ENCODE measurements at places on chromosomes 7 and 10. TPM values are rescaled to one million over a fixed set of nuclear protein-coding genes. Genes with fewer than 3 reads are reported as not detected.

- no peak for DNase-seq
Observed at GRCh38 chr10:123847686-123848432, 43.7 kb downstream of the CPXM2 start.

- DNase-seq, result peak; percentile 67
Observed at GRCh38 chr7:47818796-47819606, 129.3 kb downstream of the PKD1L1 start.

- DNase-seq, result no peak
Observed at GRCh38 chr7:65840446-65840845, 32.4 kb upstream of the VKORC1L1 start.

GRCh38 chr7:8175929-8176369 is 86.0 kb downstream of the ICA1 start:
- no peak for DNase-seq

DNA sequence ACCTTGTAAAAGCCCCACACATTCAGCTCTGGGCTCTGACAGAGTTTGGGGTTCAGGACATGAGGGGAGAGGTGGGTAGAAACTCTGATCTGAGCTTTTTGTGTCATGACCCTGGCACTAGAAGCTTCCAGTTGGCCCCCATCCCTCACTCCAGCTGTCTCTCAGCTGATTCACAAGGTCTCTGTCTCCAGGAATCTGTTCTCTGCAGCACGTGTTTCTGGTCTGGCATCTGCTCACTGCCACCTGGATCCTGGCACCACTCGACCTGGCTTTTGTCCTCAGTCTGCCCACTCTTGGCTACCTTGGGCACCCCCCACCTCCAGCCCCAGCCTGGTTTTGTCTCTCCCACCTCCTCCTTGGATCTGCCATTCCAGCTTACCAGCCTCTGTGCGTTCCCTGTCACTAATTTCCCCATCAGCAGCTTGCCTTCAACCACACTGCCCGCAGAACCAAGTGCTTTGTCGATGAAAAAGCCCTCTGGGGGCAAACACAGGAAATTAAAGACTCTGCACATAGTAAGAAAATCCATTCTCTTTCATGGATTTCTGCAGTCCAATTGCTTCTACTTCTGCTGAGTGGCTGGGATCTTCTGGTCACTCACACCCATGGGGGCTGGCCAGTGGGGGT is 18.3 kb upstream of the ADCYAP1R1 start:
- no peak for DNase-seq

- peak; percentile 25 for DNase-seq
Observed at GRCh38 chr7:47783456-47784223, 164.6 kb downstream of the PKD1L1 start.

- DNase-seq, result no peak
Observed at GRCh38 chr10:106652279-106652678, 512.2 kb downstream of the SORCS1 start.

- DNase-seq, result no peak
Observed at GRCh38 chr10:50470345-50470744, 153.4 kb downstream of the SGMS1 start.

- DNase-seq, result peak; percentile 65
Observed at GRCh38 chr7:131502810-131503508, 53.5 kb downstream of the PODXL start.

DNA sequence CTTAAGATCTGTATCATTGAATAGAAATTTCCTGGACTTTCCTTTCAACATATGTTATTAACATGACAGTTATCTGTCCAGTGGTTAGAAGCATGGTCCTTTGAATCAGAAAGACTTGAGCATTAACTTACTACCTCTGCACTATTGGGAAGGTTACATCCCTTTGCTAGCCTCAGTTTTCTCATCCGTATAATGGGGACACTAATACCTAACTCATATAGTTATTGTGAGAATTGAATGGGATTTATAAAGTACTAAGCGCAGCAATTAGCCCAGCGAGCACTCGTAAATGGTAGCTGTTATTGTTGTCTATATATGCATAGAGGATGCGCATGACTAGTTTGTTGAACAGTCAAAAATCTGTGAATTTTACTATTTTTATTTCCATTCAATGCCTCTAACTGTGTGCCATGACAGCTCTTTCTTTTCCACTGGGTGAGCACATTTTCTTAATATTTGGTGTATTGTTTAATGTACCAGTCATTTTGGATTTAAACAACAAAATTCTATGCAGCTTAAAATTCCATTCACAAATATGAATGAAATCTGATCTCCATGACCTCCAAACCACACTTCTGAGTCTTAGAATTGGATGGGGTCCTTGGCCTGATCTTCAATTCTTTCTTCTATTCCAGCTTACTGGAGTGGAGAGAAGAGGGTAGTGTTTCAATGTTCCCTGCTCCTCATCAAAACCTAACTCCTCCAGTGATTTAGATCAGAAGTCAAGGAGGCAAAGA is 65.0 kb downstream of the CACNB2 start:
- DNase-seq, result no peak

DNA sequence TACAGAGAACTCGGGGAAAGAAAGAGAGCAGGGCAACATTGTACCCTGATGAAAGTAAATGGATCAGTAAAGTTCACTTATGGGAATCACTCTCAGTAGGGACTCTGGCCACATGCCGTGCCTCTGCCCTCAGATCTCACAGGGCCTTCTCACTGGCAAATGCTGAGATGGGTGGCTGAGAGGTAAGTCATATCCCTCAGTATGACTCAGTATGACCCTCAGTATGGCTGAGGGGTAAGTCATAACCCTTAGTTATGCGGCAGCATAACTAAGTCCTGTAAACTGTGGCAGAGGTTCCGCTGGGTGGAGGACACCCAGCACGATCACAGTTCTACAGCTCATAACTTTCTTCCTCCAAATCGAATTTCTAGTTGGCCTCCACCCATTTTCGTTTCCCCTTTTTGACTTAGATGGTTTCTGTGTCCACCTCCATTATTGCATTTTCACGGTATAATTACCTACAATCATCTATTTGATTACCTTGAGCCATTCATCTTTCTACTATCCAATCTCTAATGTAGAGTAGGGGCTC is 26.5 kb upstream of the WNT16 start:
- DNase-seq, result no peak

DNA sequence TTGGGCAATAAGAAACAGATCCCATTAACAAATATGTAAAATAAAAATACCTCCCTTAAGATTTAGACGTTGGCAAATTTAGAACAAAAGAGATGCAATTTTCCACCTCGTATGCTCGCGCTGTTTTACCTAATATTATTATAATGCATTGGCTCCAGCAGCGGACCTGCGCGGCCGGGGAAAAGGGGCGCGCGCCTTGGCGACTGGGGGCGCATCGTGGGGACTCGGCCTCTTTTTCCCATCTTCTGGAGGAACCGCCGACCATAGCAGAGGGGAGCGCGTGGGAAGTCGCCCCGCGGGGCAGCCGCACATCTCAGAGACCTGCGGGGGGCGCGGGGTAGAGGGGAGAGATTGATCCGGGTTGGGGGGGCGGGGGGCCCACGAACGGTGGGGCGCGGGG is 139.4 kb upstream of the MKI67 start:
- DNase-seq, result no peak

- no peak for DNase-seq
Observed at GRCh38 chr7:26696978-26697377, 167.4 kb downstream of the SKAP2 start.

DNA sequence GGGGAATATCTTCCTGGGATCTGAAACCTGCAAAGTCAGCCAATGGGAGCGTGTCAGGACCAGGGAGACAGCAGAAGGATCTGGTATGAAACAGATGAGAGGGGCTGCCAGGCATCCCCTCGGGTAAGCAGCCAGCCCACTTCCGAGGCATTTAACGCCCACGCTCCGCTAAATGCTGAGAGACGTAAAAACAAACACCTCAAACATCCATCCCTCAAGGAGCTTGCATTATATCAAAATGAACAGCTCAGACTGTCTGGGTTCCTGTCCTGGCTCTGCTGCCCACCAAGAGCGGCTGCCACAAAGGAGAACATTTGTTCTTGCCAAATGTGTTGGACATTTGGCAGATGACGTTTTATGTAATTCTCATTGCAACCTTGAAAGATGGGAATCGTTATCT is 7.0 kb upstream of the SERPINE1 start:
- no peak for DNase-seq

DNA sequence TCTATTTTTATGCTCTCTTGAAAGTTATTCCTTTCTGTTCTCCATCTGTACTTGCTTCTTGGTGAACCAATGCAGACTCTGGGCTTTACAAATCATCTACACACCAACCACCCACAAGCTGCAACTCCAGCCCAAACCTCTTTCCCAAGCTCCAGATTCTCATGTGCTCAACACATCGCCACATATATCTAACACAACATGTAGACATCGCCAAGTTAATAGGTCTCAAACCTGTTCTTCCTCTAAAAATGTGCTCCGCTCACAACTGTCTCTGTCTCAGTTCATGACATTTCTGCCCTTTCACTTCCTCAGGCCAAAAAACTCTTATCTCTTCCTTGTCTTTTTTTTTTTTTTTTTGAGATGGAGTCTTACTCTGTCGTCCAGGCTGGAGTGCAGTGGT is 95.7 kb upstream of the EEPD1 start:
- DNase-seq, result no peak

GRCh38 chr7:139797607-139798006 is 19.8 kb upstream of the HIPK2 start:
- DNase-seq, result no peak

- no peak for DNase-seq
Observed at GRCh38 chr10:106182542-106182941, 982.0 kb downstream of the SORCS1 start.

- no peak for DNase-seq
Observed at GRCh38 chr7:100589341-100589947, 3.3 kb downstream of the FBXO24 start.

DNA sequence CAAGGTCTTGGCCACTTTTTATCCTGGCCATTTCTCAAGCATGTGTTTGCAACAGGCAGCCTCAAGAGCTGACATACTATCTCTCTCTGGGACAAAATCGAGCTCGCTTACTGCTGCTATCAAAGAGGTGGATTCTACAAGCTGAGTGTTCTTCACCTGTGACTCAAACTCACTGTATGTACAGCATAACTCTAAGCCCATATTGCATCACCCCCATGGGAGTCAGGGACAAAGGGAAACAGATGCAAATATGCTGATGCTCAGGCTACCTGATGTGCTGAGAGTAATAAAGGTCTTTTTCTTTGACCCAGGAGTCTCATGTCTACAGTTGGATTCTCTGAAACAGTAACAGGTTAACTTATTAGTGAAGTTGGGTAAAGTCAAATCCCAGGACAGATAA is 45.2 kb downstream of the PCLO start:
- no peak for DNase-seq

DNA sequence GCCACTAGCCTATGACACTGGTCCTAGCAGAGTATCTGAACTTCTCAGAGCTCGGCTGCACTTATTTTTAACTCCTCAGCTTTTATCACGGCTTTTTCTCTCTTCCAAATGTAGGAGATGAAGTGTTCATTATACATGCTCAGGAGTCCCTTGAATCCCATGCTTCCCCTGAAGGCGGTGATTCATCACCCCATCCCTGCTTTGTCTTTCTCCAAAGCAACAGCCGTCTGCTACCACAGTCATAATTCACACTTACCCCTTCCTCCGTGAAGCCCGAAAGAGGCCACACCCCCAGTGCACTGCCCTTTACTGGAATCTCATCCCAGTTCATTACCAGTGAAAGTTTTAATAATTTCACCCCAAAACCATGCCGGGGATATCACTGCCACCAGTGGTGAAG is 301.5 kb upstream of the SHH start:
- no peak for DNase-seq

- no peak for DNase-seq
Observed at GRCh38 chr7:24455813-24456525, 117.3 kb upstream of the PALS2 start.

DNA sequence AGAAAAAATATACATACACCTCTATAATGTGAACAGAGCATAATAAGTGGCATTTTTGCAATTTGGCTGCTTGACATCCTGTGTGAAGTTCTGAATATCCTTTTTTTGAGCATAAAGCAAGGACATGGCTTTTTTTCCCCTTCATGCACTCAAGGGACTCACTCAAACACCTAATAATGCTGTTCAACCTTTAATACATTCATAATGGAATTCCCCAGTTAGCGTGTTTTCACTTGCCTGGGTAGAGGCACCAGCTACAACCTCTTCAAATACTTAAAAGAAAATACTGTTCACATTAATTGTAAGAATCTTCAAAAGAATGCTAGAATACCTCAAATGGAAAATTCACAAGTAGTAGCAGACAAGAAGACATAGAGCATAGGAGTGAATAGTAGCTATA is 316.8 kb downstream of the PCDH15 start:
- no peak for DNase-seq

- no peak for DNase-seq
Observed at GRCh38 chr10:4638099-4638498, 187.9 kb upstream of the AKR1E2 start.

DNA sequence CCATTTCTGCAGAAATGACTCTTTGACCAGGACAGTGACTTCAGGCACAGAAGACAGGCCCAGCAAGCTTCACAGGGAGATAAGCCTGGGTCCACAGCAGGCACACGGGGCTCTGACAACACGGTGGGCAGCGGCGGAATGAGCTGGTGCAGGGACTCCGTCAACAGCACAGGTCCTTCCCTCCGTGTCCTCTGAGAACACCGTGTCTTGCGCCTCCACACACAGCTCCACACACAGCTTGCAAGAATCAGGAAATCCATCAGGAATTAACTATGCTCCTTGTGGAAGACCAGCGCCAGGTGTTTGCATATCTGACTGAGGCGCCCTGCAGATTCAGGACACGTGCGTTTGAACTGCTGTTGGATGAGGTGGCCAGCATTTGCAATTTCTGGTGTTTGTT is 39.6 kb downstream of the TCERG1L start:
- DNase-seq, result no peak

DNA sequence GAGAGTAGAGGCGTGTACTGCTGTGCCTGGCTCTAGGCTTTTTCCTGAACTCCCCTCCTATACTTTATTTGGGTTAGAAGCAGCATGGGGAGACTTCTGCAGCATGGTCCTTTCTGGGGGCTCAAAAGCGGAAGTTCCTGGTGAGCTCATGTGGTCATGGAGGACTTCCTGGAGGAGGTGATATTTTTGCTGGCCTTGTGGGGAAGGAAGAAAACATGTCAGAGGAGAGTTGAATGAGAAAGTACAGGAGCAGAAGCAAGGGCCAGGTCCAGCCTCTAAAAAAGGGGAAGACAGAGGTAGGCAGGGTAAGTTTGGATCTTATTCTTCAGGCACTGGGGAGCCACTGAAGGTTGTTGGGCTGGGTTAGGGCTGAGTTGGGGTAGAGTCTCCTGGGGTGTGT is 45.5 kb downstream of the CASTOR2 start:
- no peak for DNase-seq

DNA sequence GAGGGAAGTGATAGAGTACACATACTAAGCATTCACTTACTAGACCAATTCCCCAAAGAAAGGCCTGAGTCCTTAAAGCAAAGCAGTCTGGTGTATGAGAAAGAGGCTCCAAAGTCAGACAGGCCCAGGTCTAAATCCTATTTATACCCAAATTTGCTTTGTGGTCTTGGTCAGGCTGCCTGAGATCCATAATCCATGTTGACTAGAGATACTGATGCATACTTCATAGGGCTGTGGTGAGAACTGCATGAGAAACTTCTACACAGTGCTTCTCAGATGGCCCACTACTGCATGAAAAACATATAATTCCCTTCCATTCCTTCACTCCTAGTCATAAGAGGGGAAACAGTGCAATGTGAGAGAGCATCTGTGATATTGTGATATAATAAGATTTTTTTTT is 81.6 kb upstream of the SP4 start:
- DNase-seq, result no peak

Gene SMO
- total RNA-seq, result 5.4 TPM

Gene ACTL6B
- not detected for total RNA-seq

Gene PRR15
- 1.3 TPM for total RNA-seq

Gene CHST3
- 17.7 TPM for total RNA-seq

Gene ABCC2
- 0.94 TPM for total RNA-seq

Gene FKBP6
- total RNA-seq, result not detected

Gene RTKN2
- 0.13 TPM for total RNA-seq

Gene ABCB1
- total RNA-seq, result 5.9 TPM
